GM10248 (cell line): ENCODE measurements at places on chromosomes 11 and 22.

DNA sequence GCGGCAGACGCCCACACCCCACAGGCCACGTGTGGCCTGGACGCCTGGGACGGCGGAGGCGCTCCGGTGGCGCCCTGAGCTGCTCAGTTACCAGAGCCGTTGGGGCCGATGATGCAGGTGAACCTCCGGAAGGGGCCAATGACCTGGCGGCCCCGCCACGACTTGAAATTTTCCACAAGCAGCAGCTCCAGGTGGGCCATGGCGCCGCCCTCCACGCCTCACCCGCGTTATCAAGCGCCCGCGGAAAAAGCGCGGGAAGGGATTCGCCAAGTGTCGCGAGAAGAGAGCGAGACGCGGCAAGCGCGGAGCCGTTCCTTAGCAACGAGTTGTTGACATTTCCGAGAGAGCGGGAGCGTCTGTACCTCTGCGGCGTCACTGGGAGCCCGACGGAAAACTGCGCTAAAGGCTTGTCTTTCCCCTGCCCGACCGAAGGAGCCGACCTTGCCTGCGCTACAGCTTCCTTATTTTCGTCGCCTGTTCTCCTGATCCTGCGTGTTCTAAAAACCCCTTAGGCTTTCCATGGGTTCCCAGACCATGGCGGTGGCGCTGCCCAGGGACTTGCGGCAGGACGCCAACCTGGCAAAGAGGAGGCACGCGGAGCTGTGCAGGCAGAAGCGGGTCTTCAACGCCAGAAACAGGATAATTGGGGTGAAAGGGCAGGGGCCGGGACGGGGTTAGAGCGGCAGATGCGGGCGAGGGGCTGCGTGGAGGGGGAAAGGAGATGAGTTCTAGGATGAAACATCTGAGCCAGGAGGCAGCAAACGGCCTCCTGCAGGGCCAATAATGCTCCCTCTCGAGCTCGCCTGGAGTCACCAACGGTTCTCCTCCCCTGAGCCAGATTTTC is at the start of the genes RIBC2 and SMC1B:
RIBC2 (plus strand) TSS at position 326 of the 844 bp plus-strand sequence; CDS start at position 520, 194 bp downstream.
SMC1B (minus strand) TSS at position 232 of the 844 bp plus-strand sequence; CDS start at position 200, 32 bp downstream.
- DNase-seq = peak; percentile 94

DNA sequence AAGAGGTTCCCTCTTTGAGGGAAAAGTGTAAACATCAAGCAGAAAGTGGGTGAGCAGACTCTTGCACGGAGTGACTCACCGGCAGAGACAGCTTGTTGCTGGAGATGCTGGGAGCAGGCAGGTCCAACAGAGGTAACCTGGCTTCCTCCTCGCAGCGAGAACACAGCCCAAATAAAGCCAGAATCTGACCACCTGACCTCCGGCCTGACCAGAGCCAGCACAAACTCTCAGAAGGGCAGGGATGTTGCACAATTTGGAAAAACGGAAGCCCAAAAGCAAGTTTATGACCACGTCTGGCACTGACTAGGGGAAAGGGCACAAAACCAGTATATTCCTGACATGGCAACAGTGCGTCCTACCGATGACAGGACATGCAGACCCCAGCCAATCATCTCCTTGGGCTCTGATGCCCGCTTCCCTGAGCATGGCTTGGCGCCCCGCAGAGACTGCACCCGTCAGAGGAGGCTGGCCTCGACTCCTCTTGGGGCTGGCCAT is 5.4 kb downstream of the SMCO4 start:
- no peak for DNase-seq

DNA sequence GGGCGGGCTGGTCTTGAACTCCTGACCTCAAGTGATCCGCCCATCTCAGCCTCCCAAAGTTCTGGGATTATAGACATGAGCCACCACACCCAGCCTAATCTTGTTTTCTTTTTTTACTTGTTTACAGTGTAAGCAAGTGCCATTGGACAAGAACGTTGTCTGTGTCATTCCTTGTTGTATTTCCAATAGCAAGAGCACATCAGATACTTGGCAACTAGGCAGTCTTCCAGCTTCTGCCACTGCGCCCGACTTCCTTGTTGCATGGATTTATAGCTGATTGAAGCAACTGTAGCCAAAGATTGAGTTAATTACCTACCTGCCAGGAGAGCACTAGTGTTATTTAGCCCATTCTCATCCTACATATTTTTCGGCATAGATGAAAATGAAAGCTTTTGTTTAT is 3.1 kb upstream of the SGSM3 start:
- DNase-seq = no peak

GRCh38 chr22:39994041-39994565 is 651 bp upstream of the FAM83F start:
- DNase-seq = no peak

- no peak for DNase-seq
Measured at GRCh38 chr22:50609599-50609998, 9.0 kb downstream of the MAPK8IP2 start.

GRCh38 chr11:124898711-124899110 is 1.0 kb upstream of the ROBO4 start:
- no peak for DNase-seq

GRCh38 chr11:36098087-36098486 is 154.2 kb downstream of the LDLRAD3 start:
- no peak for DNase-seq

DNA sequence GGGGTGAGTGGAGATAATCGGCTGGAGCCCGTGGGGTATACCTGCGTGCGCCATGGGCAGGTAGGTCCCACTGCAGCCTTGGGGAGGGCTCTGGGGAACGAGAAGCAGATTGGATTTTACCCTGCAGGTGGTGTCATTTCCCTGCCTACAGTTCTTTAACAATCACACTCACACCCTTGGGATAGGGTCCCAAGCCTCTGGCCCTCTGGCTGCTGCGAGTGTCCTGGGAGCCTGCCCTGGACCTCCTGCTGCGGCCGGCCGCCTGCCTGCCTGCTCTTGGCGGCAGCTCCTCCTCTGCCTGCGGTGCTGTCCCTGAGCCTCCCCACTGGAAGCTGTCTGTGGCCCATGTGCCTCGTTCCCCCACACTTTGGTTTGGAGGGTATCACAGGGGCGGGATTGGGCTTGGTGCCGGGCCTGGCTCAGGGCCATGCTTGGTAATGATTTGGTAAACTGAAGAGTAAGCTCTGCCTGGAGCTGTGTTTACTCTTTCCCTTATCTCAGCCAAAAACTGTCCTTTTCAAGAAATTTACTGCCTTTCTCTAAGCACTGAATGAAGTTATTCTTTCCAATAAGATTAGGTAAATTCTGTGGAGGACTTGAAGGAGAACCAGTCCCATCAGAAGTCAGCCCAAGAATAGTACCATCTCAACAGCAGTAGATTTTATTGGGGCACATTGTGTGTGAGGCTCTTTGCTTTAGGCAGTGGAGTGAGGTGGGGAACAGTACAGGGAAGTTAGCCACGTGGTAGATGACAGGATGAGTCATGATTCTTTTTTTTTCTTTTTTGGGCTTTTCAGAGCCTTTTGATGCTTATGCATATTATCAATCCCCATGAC is 53.7 kb downstream of the TBC1D22A start:
- no peak for DNase-seq

GRCh38 chr22:30866216-30866615 is 102.4 kb downstream of the MORC2 start:
- DNase-seq = no peak

- no peak for DNase-seq
Measured at GRCh38 chr11:64729851-64730382, 6.9 kb upstream of the NRXN2 start.

GRCh38 chr11:1642288-1643145 is 12.9 kb downstream of the KRTAP5-5 start:
- DNase-seq = no peak

- DNase-seq = no peak
Measured at GRCh38 chr22:26016916-26017315, 152.3 kb upstream of the SEZ6L start.
